Femur (tissue), 1 donor: ENCODE measurements at places on chromosomes 1 and 21.

DNA sequence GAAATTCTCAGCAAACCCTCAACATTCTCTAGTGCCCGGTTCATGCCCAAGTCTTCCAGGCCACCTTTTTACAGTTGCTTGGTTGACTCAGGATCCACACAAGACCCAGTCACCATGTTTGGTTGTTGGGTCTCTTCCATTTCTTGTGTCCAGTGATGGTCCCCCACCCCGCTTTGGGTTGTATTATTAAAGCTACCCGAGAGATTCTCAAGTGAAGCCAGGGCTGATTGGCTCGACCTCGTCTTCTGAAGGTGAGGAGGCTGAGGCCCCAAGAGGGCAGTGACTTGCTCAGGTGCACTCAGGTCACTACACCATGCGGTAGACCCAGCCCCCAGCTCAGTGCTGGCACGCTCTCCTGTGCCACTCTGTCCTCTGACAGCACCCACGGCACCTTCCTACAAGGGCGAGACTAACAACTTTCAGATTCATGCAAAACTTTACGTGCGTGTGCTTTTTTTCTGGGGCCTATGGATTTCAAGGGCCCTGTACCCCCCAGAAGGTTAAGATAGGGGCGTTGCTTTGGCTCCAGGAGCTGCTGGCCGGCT, 50.3 kb downstream of the CAPN9 start:
- no peak for DNase-seq

DNA sequence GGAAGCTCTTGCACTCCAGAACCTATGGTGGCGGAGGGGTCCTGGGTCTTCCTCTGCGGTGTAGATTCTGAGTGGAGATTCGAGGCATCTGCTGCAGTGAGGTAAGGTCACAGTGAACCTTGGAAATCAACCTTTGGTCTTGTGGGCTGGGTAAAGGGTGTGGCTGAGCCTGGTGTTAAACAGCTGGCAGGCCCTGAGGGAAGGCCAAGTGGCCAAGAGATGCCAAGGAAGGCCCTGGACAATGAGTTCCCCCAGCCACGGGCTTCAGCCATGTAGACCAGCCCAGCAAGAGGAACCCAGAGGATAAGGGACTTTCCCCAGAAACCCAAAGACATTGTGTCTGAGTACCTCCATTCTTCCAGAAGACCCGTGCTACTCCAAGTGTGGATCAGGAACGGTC, 137.2 kb upstream of the ETS2 start:
- no peak for DNase-seq

GRCh38 chr1:22619252-22619651, 17.2 kb upstream of the C1QA start:
- DNase-seq = no peak

DNA sequence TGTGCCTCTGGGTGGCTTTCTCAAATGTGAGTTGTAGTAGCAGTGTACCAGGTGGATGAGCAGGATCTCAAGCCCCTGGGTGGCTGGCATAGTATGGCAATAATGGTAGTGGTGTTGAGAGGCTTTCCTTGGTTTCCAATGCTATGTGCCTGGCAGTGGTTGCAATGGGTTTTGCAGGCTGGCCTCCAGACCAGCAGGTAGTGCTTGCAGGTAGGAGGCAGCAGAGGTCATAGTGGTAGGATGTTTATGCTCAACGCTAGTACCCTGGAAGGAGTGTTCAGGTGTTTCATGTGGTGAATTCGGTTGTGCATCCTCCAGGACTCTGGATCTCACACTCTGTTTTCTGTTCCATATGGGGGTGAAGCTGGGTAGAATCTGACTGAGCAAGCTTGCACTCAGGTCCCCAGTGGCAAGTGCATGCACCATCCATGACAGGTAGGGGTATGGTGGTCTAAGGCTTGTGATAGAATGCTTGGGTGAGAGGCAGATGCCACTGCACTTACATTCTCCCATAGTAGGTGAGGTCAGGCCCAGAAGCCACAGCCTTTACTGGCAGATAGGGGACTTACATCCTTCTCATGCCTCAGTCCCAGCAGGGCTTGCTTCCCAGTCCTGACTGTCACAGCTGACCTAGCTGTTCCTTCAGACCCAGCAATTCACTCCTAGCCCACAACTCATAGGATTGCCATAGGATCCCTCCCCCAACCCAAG, 410.5 kb upstream of the LRRC7 start:
- no peak for DNase-seq

DNA sequence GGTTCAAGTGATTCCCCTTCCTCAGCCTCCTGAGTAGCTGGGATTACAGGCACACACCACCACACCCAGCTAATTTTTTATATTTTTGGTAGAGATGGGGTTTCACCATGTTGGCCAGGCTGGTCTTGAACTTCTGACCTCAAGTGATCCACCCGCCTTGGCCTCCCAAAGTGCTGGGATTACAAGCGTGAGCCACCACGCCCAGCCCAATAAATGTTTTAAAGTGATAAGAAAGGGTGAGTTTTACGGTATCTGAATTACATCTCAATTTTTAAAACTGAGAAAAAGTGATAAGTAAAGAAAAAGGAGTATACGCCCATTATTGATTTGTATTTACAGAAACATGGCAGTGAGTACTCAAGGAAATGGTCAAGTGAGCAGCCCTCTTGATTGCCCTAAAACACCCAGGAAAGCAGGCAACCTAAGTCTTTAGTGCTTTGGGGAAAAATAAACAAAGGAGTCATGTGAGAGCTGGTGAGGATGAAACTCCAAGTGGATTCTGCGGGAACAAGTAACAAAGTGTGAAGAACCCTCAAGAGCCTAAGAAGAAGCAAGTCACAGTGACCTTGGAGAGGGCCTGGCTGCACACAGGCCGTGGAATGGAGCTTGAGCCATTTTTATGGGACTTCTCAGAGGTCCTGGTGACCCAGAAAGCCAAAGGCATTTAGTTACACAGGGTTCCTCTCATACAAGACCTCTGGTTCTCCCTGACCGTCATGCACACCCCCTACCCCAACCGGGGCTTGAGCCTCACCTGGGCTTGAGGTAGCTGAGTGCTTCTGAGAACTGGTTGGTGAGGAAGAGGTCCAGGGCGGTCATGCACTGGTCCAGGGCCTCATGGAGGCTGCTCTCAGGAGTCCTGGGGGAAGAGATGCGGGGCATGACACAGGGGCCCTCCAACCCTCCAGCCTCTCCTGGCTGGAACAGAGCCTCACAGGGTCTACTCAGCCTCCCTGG, 9.1 kb downstream of the TTC39A start:
- no peak for DNase-seq

GRCh38 chr1:205587581-205587980, 44.2 kb downstream of the ELK4 start:
- DNase-seq = no peak

- DNase-seq = no peak
Observed at GRCh38 chr1:196136396-196136795, 471.8 kb downstream of the KCNT2 start.

DNA sequence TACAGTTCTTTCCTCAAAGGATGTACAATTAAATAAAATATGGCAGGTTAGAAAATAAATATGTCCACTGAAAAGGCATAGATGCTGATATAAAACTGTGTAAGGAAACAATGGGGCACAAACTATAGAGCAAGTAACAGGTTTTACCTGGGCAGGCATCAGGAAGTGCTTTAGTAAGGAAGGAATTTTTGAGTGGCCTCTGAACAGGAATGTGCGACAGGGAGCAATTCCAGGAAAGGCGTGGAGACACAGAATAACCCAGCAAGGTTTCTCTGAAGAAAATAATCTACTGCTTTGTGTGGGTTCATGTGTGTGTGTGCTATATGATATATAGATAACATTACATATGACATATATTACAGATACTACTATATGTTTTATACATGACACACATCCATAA, 128.4 kb downstream of the RGS21 start:
- DNase-seq = no peak

DNA sequence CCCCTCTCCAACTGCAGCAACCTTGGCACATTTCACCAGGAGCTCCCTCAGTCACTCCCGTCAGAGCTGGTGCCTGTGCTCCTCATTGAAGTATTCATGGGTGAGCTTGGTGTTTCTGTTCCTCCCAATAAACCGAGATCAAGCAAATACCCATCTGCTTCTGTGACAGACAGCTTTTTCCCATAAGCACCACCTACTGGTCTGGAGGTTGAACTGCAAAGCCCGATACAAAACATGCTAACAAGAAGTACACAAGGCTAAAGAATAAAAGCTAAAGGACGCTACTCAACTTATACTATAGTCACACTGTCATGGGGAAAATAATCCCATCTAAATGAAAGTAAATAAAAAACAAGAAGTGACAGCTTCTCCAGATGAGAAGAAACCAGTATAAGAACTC, 111.9 kb upstream of the C21orf91 start:
- no peak for DNase-seq

GRCh38 chr1:111876631-111877030, 112.8 kb downstream of the KCND3 start:
- no peak for DNase-seq

DNA sequence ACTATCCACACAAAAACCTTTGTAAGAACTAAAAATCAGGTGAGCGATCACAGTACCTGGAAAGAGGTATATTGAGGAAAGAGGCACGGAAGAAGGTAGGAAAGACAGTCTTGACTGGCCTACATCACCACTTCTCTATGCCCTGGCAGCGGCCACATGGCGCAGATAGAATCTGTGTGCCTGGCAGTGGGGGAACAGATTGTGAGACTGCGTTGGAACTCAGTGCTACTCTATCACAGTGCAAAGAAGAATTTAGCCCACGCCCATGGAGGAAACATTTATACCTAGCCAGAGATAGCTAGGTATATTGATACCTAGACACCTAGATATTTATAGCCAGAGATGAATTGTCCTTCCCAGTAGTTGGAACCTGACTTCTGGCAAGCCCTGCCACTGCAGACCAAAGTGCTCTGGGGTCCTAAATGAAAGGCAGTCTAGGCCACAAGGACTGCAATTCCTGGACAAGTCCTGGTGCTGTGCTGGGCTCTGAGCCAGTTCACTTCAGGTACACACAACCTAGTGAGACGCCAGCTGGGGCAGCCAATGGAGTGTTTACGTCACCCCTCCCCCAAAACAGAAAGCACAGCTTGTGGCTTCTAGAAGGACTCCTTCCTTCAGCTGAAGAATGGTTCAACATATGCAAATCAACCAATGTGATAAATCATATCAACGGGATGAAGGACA, 51.9 kb downstream of the DHX9 start:
- DNase-seq = no peak

DNA sequence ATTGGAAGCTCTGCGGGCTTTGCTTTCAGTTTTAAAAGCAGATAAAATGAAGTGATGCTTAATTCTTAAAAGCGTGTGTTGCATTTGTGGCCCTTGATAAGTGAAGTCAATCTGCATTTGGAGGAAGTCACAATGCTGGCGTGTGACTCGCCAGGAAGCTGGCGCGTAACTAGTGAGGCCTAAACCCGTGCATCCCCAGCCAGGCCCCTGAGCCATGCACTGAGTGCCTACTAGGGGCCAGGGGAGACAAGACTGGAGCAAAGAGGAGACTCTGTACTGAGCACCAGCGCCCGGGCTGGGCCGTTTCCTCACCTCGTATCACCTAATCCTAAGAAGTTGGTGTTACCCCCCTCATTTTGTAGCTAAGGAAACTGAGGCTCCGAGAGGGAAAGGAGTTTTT, 4.6 kb upstream of the DDOST start:
- no peak for DNase-seq

DNA sequence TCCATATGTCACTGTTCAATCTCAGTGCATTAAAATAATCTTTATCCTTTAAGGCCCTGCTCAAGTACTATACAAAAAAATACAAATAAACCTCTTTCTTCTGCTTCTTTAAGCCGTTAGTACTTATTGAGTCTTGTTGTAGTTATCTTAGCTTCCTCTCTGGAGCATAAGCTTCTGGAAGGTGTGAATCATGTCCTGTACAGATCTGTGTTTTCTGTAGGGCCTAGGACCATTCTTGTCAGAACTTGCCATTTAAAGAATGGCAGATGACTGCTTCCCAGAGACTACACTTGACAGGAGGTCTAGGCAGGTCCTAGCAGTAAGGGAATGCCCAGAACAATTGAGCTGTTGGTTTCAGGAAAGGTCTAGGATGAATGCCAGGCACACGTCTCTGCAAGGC, 12.9 kb downstream of the NEK7 start:
- no peak for DNase-seq

GRCh38 chr1:208423526-208423925, 179.3 kb upstream of the PLXNA2 start:
- DNase-seq = no peak

- DNase-seq = no peak
Observed at GRCh38 chr1:108557296-108557695, 2.6 kb upstream of the EEIG2 start.

DNA sequence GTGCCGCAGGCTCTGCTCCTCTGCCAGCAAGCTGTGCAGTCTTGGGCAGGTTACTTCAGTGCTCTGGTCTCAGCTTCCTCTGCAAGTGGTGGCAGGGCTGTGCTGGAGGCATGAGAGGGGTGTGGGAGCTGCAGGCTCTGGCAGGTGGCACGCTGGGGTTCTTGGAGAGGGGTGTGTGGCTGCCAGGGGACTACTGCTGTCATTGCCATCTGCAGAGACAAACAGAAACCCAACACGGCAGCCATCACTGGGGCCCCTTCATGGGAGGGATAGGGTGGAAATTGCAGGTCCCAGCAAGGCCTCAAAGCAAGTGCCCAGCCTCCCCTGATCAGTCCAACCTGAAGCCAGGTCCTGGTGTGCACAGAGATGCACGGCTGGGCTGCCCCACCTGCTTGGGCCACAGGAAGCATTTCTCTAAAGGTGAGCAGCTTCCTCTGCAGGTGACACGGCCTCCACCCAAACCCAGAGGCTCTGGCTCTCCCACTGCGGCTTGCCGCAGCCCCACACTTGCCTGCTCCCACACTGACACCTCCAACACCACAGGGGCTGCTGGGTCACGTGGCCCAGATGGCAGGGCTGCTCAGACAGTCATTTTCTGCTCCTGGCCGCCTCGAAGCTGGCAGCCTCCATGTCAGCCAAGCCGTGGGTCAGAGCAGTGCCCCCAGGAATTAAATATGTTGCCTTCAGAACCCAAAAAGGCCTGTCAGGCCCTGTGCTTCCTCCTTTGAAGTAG, 4.1 kb upstream of the COL6A2 start:
- no peak for DNase-seq

DNA sequence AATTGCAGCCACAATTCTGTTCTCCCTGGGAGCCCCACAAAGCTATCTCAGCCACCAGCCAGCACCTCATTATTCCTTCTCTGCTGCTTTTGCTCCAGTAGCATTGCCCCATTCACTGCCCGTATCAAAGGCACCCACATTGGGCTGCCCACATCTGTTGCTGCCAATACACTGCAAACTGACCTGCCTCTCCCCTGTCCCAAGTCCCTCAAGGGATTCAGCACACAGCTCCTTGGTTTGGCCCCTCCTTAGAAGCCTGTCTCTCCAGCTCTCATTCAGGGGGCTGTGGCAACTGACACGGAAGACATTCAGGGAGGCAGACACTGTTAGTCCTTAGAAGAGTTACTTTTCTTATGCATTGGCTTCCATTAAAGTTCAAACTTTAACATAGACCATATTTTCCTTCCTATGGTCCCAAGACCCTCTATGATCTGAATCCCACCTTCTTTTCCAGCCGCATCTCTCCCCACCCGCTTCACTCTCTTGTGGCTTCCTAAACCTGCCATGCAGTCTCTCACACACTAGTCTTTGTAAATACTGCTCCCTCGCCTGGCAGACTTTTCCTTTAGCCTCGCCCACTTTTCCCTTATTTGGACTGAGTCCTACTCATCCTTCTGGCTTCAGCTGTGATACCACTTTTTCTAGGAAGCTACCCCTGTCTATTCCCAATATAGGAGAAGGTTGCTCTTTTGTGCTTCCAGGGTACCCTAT, 19.3 kb upstream of the KLHDC8A start:
- DNase-seq = no peak

- DNase-seq = no peak
Observed at GRCh38 chr1:198640174-198640573, 1.3 kb downstream of the PTPRC start.

GRCh38 chr1:10787286-10787685, 9.2 kb downstream of the CASZ1 start:
- DNase-seq = no peak

GRCh38 chr1:3659093-3659492, 6.8 kb downstream of the TP73 start:
- no peak for DNase-seq
